ENCODE measurements at places on chromosomes 7 and 10. TPM values are rescaled to one million over a fixed set of nuclear protein-coding genes. Genes with fewer than 3 reads are reported as not detected.

Gene GFRA1
- total RNA-seq = not detected

Gene TAS2R4
- 0.56 TPM for total RNA-seq

Gene NEUROD6
- not detected for total RNA-seq

Gene BHLHA15
- 0.64 TPM for total RNA-seq

Gene CLDN12
- 32.9 TPM for total RNA-seq

Gene ARHGEF35
- total RNA-seq = 3.5 TPM

DNA sequence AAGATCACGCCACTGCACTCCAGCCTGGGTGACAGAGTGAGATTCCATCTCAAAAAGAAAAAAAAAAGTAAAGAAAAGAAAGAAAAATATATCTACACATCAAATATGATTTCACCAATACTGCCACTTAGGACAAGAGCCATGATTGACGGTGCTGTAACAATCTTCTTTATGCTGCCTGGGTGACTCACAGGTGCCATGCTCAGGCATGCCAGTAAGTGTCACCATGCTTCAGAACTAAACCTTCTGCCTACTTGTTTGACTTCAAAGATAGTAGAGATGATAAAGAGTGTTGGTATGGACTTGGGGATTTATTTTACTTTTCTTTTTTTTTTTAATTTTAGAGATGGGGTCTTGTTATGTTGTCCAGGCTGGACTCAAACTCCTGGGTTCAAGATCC is 33.6 kb upstream of the DNMBP start:
- peaks cover 28% of the 10 kb centered on the region for H3K4me1 ChIP-seq
- DNase-seq = peak; percentile 48
- H3K27ac ChIP-seq = peak overlapping the region; percentile 73
- no peaks in the 10 kb centered on the region for H3K27me3 ChIP-seq
- no peak overlapping the region for H3K4me3 ChIP-seq

GRCh38 chr7:116802746-116803152 is 59.6 kb upstream of the CAPZA2 start:
- H3K36me3 ChIP-seq = no peaks in the 10 kb centered on the region
- peak overlapping the region; percentile 56 for H3K27ac ChIP-seq
- peak overlapping the region; percentile 6 for H3K4me3 ChIP-seq
- peaks cover 57% of the 10 kb centered on the region for H3K4me1 ChIP-seq

GRCh38 chr7:24438232-24438631 is 135.0 kb upstream of the PALS2 start:
- DNase-seq = no peak
- no peak overlapping the region for H3K4me3 ChIP-seq
- no peaks in the 10 kb centered on the region for H3K36me3 ChIP-seq
- no peaks in the 10 kb centered on the region for H3K27me3 ChIP-seq
- peaks cover 4% of the 10 kb centered on the region for H3K4me1 ChIP-seq

- H3K27ac ChIP-seq = no peak overlapping the region
- no peaks in the 10 kb centered on the region for H3K27me3 ChIP-seq
- no peak for DNase-seq
- no peaks in the 10 kb centered on the region for H3K36me3 ChIP-seq
- H3K4me3 ChIP-seq = no peak overlapping the region
Measured at GRCh38 chr10:13953371-13953770, 366.6 kb downstream of the PRPF18 start.

DNA sequence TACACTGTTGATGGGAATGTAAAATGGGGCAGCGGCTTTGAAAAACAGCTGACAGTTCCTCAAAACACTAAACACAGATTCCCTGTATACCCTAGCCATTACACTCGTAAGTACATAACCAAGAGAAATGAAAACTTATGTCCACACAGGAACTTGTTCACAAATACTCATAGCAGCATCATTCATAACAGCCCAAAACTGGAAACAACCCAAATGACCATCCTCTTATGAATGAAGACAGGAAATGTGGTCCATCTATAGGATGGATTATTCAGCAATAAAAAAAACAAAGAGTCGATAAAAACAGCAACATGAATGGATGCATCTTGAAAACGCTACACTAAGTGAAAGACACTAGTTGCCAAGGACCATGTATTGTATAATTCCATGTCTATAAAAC is 23.7 kb downstream of the NMT2 start:
- H3K27ac ChIP-seq = no peak overlapping the region
- no peak for DNase-seq
- no peaks in the 10 kb centered on the region for H3K36me3 ChIP-seq
- no peaks in the 10 kb centered on the region for H3K27me3 ChIP-seq
- peaks cover 11% of the 10 kb centered on the region for H3K4me1 ChIP-seq

GRCh38 chr7:138237995-138238394 is 161.7 kb downstream of the AKR1D1 start:
- no peak overlapping the region for H3K4me3 ChIP-seq
- no peaks in the 10 kb centered on the region for H3K4me1 ChIP-seq
- H3K36me3 ChIP-seq = no peaks in the 10 kb centered on the region
- no peak for DNase-seq
- H3K27ac ChIP-seq = no peak overlapping the region

GRCh38 chr7:84191261-84191660 is 3.3 kb downstream of the SEMA3A start:
- no peaks in the 10 kb centered on the region for H3K27me3 ChIP-seq
- peaks cover 54% of the 10 kb centered on the region for H3K4me1 ChIP-seq
- DNase-seq = no peak
- H3K4me3 ChIP-seq = peak overlapping the region; percentile 56
- H3K27ac ChIP-seq = peak overlapping the region; percentile 35
- H3K36me3 ChIP-seq = no peaks in the 10 kb centered on the region

DNA sequence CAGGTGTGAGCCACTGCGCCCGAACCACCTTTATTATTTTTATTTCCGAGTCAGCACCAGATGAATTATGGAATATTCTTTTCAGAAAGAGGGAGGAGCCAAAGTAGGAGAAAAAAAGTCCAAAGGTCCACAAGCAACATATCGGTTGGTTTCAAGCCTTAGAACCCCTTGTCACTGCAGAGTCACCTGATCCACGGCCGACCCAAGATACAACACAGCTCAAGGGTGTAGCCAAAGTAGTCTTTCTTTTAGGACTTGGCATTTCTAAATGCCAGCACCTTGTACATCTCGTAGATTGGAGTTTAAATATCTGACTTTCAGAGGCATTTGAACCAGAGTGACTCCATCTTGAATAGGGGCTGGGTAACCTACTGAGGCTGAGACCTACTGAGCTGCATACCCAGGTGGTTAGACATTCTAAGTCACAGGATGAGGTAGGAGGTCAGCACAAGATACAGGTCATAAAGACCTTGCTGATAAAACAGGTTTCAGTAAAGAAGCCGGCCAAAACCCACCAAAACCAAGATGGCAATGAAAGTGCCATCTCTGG is 113.9 kb upstream of the ANLN start:
- H3K27ac ChIP-seq = no peak overlapping the region
- no peak for DNase-seq
- H3K4me3 ChIP-seq = no peak overlapping the region
- H3K4me1 ChIP-seq = peaks cover 16% of the 10 kb centered on the region
- H3K27me3 ChIP-seq = no peaks in the 10 kb centered on the region
- H3K36me3 ChIP-seq = no peaks in the 10 kb centered on the region

GRCh38 chr7:500521-501420 is 18.9 kb downstream of the PDGFA start:
- H3K27ac ChIP-seq = no peak overlapping the region
- no peaks in the 10 kb centered on the region for H3K27me3 ChIP-seq
- no peak overlapping the region for H3K4me3 ChIP-seq
- no peaks in the 10 kb centered on the region for H3K36me3 ChIP-seq

- no peak overlapping the region for H3K4me3 ChIP-seq
- no peaks in the 10 kb centered on the region for H3K36me3 ChIP-seq
- no peaks in the 10 kb centered on the region for H3K27me3 ChIP-seq
- DNase-seq = no peak
- H3K4me1 ChIP-seq = no peaks in the 10 kb centered on the region
Measured at GRCh38 chr10:76786504-76787072, 851.0 kb downstream of the KCNMA1 start.

DNA sequence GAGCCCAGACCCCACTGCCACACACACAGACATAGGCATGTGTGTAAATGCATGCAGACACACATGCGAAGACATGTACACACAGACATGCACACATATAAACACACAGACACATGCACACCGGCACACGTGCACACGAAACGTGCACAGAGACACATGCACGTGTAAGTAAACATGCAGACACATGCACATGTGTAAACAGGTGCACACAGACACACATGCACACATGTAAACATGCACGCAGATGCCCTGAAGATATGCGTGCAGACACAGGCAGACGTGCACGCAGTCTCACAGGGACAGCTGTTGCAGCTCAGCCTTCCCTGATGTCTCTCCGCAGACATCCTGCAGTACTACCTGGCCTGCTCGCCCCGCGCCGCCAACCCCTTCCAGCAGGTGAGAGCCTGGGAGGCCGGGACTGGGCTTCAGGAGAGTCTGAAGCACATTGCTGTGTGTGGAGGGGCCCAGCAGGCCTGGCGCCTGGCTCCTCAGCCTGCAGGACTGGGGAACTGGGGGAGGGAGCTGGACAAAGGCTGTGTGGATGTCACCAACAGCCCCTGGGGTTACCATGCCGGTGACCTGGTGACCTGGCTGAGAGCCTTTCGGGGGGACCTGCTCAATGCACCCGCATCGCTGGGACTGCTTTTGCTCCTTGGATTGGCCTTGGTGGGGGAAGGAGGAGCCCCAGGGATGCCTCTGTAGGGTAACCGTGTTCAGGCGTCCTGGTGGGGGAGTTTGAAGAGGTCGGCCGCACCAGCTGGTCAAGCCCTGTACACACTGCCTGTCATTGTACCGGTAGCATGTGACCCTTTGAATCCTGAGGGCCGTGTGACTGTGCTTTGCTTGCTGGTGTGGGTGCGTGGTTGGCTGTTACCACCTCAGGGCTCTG is 20.3 kb downstream of the TTYH3 start:
- no peak for DNase-seq
- H3K4me3 ChIP-seq = no peak overlapping the region
- peaks cover 40% of the 10 kb centered on the region for H3K36me3 ChIP-seq
- no peak overlapping the region for H3K27ac ChIP-seq
- H3K4me1 ChIP-seq = no peaks in the 10 kb centered on the region
- no peaks in the 10 kb centered on the region for H3K27me3 ChIP-seq

GRCh38 chr10:63267414-63268148 is 134.5 kb downstream of the NRBF2 start:
- peak; percentile 72 for DNase-seq
- no peaks in the 10 kb centered on the region for H3K27me3 ChIP-seq
- peak overlapping the region; percentile 90 for H3K27ac ChIP-seq
- H3K36me3 ChIP-seq = no peaks in the 10 kb centered on the region
- peaks cover 26% of the 10 kb centered on the region for H3K4me1 ChIP-seq

DNA sequence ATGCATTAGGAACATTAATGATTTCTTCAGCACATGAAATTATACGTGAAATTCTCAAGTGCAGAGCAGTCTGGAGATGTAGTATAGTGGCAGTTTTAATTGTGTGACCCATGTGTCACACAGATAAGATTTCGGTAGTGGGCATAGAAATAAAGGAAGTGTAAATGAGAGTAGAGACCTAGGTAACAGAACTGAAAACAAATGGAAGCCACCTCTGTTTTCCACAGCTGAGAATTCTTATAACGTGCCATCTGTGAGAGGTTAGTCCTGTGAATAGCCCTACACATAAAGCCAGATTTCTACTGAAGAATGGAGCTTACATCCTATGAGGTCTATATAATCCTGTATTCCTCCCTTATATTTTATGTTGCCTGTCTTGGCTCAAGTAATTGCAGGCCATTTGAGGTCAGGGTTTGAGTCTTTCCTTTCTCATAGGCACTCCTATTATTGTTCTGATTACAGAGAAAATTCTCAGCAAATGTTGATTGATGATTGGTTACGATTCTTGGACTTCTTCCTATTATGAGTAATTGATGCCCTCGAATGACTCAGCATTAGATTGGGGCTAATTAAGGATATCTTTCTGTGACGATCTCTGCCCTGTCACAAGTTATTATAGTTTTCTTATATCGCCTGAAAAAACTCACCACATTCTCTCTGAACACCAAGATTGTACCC is 258.2 kb downstream of the KIF20B start:
- peaks cover 26% of the 10 kb centered on the region for H3K27me3 ChIP-seq
- no peaks in the 10 kb centered on the region for H3K4me1 ChIP-seq
- no peak overlapping the region for H3K4me3 ChIP-seq
- no peaks in the 10 kb centered on the region for H3K36me3 ChIP-seq
- no peak overlapping the region for H3K27ac ChIP-seq

- no peaks in the 10 kb centered on the region for H3K36me3 ChIP-seq
- no peaks in the 10 kb centered on the region for H3K27me3 ChIP-seq
- no peak overlapping the region for H3K4me3 ChIP-seq
- no peak for DNase-seq
- peaks cover 4% of the 10 kb centered on the region for H3K4me1 ChIP-seq
- no peak overlapping the region for H3K27ac ChIP-seq
Measured at GRCh38 chr7:1886361-1887064, 216.4 kb downstream of the ELFN1 start.

GRCh38 chr7:151248346-151249033 is at the start of gene SMARCD3:
TSS of gene SMARCD3 (minus strand) at chr7:151248694. CDS start at chr7:151248562, 132 bp downstream.
- no peaks in the 10 kb centered on the region for H3K36me3 ChIP-seq
- H3K4me3 ChIP-seq = peak within 1 kb of the TSS; percentile 68
- peak within 1 kb of the TSS; percentile 80 for H3K27ac ChIP-seq

DNA sequence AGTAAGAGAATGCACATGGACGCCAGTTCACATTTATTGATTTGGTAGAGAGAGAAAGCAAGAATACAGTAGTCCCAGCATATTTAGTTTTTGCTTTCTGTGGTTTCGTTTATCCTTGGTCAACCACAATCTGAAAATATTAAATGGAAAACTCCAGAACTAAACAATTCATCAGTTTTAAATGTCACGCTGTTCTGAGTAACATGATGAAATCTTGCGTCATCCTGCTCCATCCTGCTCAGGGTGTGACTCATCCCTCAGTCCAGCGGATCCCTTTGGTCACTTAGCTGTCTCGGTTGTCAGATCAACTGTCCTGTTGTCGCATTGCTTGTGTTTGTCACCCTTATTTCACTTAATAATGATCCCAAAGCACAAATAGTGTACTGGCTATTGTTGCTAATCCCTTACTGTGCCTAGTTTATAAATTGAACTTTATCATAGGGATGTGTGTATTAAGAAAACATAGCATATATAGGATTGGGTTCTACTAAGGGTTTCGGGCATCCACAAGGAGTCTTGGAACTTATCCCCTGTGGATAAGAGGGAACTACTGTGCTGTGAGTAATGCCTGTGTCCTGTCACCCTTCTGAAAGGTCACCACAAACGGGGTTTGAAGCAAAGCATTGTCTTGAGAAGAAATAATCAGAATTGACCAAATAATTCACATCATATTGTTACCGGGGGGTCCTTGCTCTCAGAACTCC is 73.6 kb downstream of the OTUD1 start:
- no peak overlapping the region for H3K4me3 ChIP-seq
- DNase-seq = peak; percentile 37
- H3K27me3 ChIP-seq = no peaks in the 10 kb centered on the region
- peaks cover 4% of the 10 kb centered on the region for H3K4me1 ChIP-seq
- no peak overlapping the region for H3K27ac ChIP-seq
- H3K36me3 ChIP-seq = no peaks in the 10 kb centered on the region

DNA sequence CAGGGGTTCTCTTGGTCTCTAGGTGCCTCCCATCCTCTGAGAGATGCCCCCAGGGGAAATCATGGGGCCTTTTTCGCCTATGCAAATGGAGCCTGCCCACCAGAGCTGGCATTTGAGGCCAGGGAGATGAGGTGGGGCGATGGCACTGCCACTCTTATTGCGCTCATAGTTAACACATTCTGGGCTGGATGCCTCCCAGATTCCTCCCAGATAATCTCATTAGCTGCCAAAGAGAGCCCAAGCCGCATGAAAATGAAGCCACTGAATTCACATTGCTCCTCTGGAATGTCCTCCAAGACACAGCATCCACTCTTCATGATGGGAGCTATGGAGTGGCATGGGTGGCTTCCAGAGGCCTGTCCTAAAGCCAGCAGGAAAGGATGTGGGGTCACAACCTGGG is 61.0 kb downstream of the GOLGA7B start:
- no peaks in the 10 kb centered on the region for H3K36me3 ChIP-seq
- no peak overlapping the region for H3K27ac ChIP-seq
- DNase-seq = peak; percentile 27
- H3K27me3 ChIP-seq = peaks cover 57% of the 10 kb centered on the region
- no peak overlapping the region for H3K4me3 ChIP-seq
